ENCODE measurements at places on chromosomes 5 and 9.

- peak; percentile 59 for DNase-seq
Observed at GRCh38 chr9:131270171-131271015, 5.9 kb downstream of the FAM78A start.

GRCh38 chr9:38126730-38127129 is 57.7 kb upstream of the SHB start:
- no peak for DNase-seq

DNA sequence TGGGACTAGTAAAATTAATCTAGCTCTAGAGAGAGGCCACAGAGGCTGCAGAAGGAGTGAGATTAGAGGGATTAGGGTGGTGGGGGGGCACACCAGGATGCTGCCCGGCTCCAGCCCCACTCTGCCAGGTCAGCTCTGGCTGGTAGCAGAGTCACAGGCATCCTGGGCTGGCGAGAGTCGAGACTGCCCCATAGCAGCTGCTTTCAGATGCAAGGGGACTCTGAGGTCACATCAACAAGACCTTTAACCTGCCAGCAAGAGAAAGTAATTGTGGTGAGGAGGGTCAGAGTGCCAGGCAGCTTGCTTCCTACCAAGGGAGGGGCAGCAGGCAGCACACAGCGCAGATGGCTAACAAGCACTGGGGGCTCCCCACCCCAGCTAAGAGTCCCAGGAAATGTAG is 7.5 kb downstream of the EPB41L4B start:
- no peak for DNase-seq

- no peak for DNase-seq
Observed at GRCh38 chr5:116938488-116938887, 363.9 kb upstream of the SEMA6A start.

- DNase-seq = no peak
Observed at GRCh38 chr5:31757806-31758205, 118.9 kb downstream of the PDZD2 start.

DNA sequence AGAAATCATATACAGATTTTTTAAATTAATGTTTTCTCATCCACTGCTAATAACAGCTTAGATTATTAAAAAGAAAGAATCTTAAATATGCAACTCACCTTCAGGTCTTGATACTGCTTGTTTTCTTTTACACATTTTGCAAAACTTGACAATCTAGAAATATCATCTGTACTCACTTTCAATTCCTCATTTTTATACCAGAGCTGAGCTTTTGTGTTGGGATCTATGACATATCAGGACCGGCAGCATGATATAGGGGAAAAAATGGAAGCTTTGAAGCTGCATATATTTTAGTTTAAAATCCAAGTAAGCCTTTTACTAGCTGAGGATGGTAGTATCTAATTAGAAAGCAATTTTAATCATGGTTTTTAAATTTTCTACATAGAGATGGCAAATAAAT is 75.7 kb upstream of the SMARCA2 start:
- DNase-seq = no peak

- DNase-seq = no peak
Observed at GRCh38 chr5:168219515-168220410, 71.7 kb upstream of the WWC1 start.

GRCh38 chr5:149141957-149142851 is 911 bp downstream of the ABLIM3 start:
- no peak for DNase-seq

- DNase-seq = no peak
Observed at GRCh38 chr9:134408389-134408788, 82.1 kb downstream of the RXRA start.

- DNase-seq = no peak
Observed at GRCh38 chr5:61468483-61468865, 136.4 kb downstream of the ZSWIM6 start.

GRCh38 chr5:100903039-100903887 is at the start of gene ST8SIA4:
ST8SIA4 (minus strand) TSS chr5:100903282; CDS start chr5:100902955, 327 bp downstream.
- peak; percentile 77 for DNase-seq

- DNase-seq = no peak
Observed at GRCh38 chr5:171116719-171117118, 192.3 kb upstream of the TLX3 start.

GRCh38 chr5:41203033-41203432 is 10.3 kb downstream of the C6 start:
- no peak for DNase-seq

- DNase-seq = no peak
Observed at GRCh38 chr9:83966209-83966582, 13.8 kb downstream of the HNRNPK start.

DNA sequence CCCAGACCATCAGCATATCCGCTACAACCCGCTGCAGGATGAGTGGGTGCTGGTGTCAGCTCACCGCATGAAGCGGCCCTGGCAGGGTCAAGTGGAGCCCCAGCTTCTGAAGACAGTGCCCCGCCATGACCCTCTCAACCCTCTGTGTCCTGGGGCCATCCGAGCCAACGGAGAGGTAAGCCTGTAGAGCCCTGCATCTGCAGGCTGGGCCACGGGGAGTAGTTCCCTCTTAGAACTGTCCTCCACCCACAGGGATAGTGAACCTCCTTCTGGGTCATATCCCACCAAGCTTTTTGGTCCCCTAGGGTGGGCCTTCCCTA is 569 bp downstream of the GALT start:
- no peak for DNase-seq

DNA sequence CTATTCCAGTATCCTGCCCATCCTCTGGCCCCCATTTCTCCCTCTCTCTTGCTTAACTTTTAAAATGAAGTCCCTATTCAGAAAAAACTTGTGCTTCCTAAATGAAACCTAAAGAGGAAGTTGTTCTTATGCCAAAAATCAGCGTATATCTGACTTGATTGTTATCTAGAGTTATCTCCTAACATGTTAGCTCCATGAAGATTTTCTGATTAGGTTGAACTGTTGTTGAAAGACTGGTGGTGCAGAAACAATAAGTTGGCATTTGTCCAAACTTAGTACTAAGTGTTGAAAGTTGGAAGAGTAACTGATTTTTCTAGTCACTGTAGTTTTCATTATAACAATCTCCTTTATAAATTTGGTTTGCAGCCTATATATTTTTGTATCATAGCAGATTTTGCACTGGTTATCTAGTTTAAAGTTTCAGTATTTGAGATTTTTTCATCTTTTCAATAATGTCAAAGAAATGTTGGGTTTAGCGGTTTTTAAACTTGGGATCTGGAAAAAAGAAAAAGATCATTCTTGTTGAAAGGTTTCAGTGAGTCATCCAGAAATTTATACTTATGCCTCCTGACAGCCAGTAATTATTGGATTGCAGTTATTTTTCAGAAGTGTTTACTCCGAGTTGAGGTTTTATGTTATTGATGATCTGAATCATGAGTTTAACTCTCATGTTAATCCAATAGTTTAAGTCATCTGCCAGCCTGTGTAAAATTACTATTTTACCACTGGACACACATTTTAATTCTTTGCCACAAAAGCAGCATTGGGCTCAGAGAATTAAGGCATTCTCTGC is 60.6 kb downstream of the PAM start:
- no peak for DNase-seq

DNA sequence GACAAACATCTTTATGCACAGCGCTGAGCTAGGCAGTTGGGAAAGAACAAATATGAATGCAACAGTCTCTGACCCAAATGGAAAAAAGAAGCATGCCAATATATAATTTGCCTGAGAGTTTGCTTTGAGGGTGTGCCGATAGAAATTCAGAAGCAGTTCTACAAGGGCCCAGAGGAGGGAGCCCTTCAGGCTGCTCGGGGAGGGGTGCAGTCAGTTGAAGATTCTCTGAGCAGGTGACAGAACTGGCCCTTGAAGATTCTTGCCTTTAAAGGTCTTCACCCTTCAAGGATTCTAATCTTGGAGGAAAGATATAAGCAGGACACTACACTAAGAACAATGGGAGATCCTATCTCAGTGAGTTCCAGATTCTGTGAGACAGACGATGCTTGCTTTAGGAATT is 3.7 kb upstream of the PAPPA start:
- no peak for DNase-seq

DNA sequence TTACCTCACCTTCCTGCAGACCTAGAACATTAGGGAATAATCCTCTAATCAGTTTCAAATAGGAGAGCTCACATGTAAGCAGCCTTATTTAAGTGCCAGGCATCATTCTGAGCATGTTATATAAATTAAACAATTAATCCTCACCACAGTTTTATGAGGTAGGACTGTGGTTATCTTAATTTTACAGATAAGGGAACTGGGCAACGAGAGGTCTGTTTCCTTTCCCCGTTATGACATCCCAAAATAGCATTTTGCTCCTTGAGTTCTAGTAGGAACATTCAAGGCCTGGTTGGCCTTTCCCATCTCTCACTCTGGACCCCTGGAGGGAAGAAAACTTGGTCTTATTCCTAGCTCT is 19.1 kb upstream of the IFNB1 start:
- no peak for DNase-seq

- DNase-seq = no peak
Observed at GRCh38 chr9:12997009-12997408, 222.2 kb downstream of the LURAP1L start.

DNA sequence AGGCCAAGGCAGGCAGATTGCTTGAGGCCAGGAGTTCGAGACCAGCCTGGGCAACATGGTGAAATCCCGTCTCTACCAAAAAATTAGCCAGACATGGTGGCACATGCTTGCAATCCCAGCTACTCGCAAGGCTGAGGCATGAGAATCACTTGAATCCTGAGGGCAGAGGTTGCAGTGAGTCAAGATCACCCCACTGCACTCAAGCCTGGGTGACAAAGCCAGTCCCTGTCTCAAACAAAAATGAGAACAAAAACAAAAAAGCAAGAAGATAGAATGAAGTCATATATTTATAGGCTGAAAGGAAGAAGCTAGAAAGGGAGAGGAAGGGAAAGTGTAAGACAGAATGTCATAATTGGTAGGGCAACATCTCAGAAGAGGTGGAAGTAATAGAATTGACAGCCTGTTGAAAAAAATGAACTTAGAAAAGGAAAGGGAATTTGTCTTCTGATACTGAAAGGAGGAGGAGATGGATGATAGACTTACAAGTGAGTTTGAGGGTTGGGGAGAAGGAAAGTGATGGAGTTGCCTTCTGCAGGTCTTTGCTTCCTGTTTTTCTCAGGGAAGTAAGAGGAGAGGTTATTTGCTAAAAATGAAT is 32.2 kb downstream of the CARD6 start:
- no peak for DNase-seq

DNA sequence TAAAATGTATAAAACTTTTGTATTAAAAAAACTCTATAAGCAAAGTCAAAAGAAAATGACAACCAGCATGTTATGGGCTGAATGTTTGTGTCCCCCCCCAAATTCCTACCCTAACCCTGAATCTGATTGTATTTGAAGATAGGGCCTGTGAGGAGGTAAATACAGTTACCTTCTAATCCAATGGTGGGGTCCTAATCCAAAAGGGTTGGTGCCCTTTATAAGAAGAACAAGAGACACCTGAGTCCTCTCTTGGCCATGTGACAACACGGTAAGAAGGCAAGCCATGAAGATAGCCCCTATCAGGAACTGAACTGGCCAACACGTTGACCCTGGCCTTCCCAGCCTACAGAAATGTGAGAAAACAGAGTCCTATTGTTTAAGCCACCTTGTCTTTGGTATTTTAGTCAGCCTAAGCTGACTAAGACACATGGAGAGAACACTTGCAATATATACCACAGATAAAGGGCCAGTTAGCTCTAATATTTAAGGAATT is 49.7 kb upstream of the AKNA start:
- DNase-seq = no peak

DNA sequence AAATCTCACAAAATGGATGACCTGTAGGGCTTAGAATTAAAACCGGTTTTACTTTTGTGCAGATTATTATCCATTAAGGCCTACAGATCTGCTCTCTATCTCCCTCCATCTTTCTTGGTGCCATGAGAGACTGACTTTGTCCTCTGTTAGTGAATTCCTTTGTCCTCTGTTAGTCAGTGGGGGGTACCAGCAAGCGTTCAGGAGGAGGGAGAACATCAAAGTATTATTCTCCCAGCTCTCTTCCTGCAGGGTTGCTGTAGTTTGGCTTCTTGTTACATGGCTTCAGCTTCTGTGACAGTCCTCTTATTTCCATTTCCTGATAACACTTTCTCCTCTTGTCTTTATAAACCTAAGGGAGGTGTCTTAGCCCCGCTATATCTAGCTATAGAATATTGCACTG is 850.5 kb upstream of the SEMA6A start:
- DNase-seq = no peak

GRCh38 chr5:68405784-68406743 is 190.5 kb downstream of the PIK3R1 start:
- DNase-seq = no peak

GRCh38 chr9:133778336-133779013 is 40.3 kb upstream of the SARDH start:
- DNase-seq = no peak

- no peak for DNase-seq
Observed at GRCh38 chr5:84437673-84438315, 53.1 kb upstream of the EDIL3 start.

GRCh38 chr5:85096421-85096820 is 711.7 kb upstream of the EDIL3 start:
- DNase-seq = no peak

DNA sequence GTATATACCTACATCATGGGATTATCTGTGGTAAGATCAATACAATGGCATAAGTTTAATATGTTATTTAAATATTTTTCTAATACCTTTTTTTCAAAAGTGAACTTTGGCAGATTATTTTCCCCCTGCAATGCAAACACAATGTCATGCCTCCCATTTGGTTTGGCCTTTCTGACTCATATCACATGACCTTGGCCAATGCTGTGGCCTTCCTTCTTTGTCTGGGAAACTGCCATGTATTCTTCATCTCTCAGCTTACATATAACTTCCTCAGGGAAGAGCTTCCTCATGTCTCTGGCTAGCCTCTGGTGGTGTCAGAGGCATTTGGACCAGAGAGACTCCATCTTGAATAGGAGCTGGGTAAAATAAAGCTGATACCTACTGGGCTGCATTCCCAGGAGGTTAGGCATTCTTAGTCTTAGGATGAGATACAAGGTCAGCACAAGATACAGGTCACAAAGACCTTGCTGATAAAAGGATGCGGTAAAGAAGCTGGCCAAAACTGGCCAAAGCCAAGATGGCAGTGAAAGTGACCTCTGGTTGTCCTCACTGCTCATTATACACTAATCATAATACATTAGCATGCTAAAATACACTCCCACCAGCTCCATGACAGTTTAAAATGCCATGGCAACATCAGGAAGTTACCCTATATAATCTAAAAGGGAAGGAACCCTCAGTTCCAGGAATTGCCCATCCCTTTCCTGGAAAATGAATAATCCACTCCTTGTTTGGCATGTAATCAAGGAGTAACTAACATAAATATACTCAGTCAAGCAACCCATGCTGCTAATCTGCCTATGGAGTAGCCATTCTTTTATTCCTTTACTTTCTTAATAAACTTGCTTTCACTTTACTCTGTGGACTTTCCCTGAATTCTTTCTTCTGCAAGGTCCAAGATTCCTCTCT is 76.0 kb downstream of the C9orf153 start:
- DNase-seq = no peak

All from stimulated activated CD8-positive, alpha-beta memory T cell treated with anti-CD3 and anti-CD28 coated beads, Interleukin-7, amount 100 ng/mL, for 48 hours (primary cell).